Thoracic aorta (tissue), 2 donors: ENCODE measurements at places on chromosomes 11 and 22.

DNA sequence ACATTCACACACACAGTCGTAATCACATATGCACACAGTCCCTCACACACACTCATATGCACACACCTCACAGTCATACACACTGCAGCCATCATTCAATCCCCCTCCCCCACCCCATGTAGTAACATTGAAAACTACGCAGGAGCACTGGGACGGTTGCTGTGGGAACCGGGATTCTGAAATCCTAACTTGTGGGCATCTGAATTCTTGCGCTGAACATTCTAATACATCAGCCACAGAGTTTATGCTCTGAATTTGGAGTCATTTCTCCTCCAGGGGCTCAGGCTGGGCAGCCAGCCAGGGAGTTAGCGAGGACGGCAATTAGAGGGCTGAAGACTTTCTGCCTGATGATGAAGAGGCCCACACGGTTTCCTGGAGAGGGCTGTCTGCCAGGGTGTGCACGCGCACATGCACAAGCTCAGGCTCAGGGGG is 32.7 kb downstream of the CD6 start:
- no peak for DNase-seq

- DNase-seq: no peak
Observed at GRCh38 chr11:43547430-43547831, 133.1 kb upstream of the HSD17B12 start.

GRCh38 chr22:48739348-48740085 is 1088.2 kb downstream of the BRD1 start:
- no peak for DNase-seq

GRCh38 chr11:87466223-87466622 is 428.5 kb downstream of the TMEM135 start:
- no peak for DNase-seq

- no peak for DNase-seq
Observed at GRCh38 chr11:59480359-59480758, 7.2 kb downstream of the OR4D10 start.

GRCh38 chr11:132258875-132259274 is 888.5 kb downstream of the NTM start:
- no peak for DNase-seq
